ENCODE measurements at places on chromosomes 4 and X.

- H3K4me1 ChIP-seq, result no peaks in the 10 kb centered on the region
- H3K27ac ChIP-seq, result no peak overlapping the region
- no peaks in the 10 kb centered on the region for H3K36me3 ChIP-seq
- no peak overlapping the region for H3K4me3 ChIP-seq
Observed at GRCh38 chr4:151524610-151525009, 115.6 kb downstream of the FHIP1A start.

DNA sequence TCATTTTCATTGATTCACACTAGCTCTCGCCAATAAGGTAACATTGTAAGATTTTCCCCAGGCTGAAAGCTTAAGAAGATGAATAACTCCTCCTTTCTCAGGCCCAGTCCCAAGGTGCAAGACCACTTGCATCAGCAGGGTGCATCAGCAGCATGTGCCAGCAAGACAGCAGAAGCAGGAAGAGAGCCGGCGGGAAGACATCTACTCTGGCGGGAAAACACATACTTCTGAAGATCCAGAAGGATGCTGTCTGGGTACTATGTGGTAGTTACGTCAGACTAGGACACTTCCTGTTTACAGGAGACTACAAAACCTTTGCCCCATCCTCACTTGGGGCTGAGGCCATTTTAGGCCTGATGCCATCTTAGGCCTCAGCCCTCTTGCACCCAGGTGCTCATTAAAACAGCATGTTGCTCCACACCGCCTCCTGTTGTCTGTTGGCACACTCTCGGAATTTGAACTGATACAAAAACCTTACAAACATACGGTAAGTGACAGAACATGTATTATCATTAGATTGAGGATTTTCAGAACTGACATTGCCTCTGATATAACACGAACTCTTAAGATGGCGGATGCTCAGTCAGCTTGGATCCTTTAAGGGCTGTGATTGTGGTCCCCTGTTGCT lies 886.5 kb upstream of the EPHA5 start:
- no peaks in the 10 kb centered on the region for H3K36me3 ChIP-seq
- DNase-seq, result no peak
- H3K27ac ChIP-seq, result no peak overlapping the region
- no peak overlapping the region for H3K4me3 ChIP-seq

GRCh38 chr4:20882500-20882899 lies 182.2 kb downstream of the PACRGL start:
- H3K36me3 ChIP-seq, result no peaks in the 10 kb centered on the region
- no peak for DNase-seq
- H3K4me1 ChIP-seq, result no peaks in the 10 kb centered on the region
- H3K27me3 ChIP-seq, result no peaks in the 10 kb centered on the region
- H3K27ac ChIP-seq, result no peak overlapping the region
- no peak overlapping the region for H3K4me3 ChIP-seq

- H3K4me3 ChIP-seq, result no peak overlapping the region
- no peak overlapping the region for H3K27ac ChIP-seq
- no peaks in the 10 kb centered on the region for H3K27me3 ChIP-seq
- no peak for DNase-seq
Observed at GRCh38 chr4:44671636-44672035, 6.6 kb upstream of the GUF1 start.

DNA sequence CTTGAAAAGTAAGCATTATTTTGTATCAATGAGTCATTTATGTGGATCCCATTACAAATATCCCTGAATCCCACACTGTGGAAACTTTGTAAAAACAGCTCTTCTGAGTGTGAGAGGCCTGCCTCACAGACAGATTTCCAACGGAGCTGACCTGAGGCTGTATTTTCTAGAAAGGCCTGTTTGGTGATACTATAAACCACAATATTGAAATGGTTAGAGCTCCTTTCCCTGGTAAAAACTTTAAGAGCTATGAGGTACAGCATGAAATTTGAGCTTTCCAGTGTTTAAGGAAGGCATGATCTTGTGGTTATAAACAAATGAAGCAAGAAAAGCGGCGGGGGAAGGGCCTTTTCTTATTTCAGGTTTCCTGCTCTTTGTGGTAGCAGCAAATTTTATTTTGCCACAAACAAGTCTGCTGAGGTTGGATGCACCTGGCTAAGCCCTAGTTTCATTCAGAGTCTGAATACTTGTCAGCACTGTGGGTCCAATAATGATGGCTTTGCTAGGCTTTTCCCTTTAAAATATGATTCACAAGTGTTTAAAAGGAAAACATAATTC lies 86.8 kb upstream of the ETNPPL start:
- H3K27me3 ChIP-seq, result no peaks in the 10 kb centered on the region
- no peak for DNase-seq
- H3K36me3 ChIP-seq, result no peaks in the 10 kb centered on the region
- no peak overlapping the region for H3K27ac ChIP-seq
- H3K4me1 ChIP-seq, result no peaks in the 10 kb centered on the region
- no peak overlapping the region for H3K4me3 ChIP-seq

DNA sequence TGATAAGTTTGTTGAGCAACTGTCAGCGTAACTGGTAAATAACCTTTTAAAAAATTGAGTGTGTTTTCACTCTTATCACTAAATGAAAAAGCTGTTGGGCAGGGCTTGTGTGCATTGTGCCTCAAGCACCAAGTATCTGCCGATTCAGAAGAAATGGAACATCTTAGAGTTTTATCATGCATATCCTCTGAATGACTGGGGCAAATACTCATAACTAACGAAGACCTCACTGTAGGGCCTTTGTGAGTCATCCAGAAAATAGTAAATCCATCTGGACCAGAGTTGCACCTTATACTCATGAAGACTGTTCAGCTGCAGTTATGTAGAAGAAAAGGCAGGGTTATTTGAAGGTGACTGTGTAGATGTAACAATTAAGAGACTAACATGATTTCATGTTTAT lies 222.1 kb downstream of the CAMK2D start:
- H3K4me3 ChIP-seq, result no peak overlapping the region
- no peak overlapping the region for H3K27ac ChIP-seq
- H3K27me3 ChIP-seq, result no peaks in the 10 kb centered on the region
- no peak for DNase-seq
- H3K36me3 ChIP-seq, result no peaks in the 10 kb centered on the region

GRCh38 chr4:78057135-78057599 lies at the start of gene FRAS1:
Gene FRAS1, plus strand, starts transcription at chr4:78057323. Its CDS starts 687 bp downstream, at chr4:78058010.
- H3K4me1 ChIP-seq, result peaks cover 3% of the 10 kb centered on the region
- peak; percentile 69 for DNase-seq
- H3K4me3 ChIP-seq, result peak within 1 kb of the TSS; percentile 68
- H3K36me3 ChIP-seq, result no peaks in the 10 kb centered on the region

All from neuronal stem cell (in vitro differentiated cells).